ENCODE measurements at places on chromosomes 2 and 18. TPM values are rescaled to one million over a fixed set of nuclear protein-coding genes. Genes with fewer than 3 reads are reported as not detected.

Gene PLEKHH2
- total RNA-seq, result 27.5 TPM

- H3K27me3 ChIP-seq, result no peaks in the 10 kb centered on the region
- no peak overlapping the region for H3K4me3 ChIP-seq
- H3K4me1 ChIP-seq, result no peaks in the 10 kb centered on the region
- H3K27ac ChIP-seq, result no peak overlapping the region
Measured at GRCh38 chr2:25497229-25497917, 155.6 kb upstream of the DNMT3A start.

GRCh38 chr18:25563816-25564683, 212.1 kb upstream of the ZNF521 start:
- H3K27ac ChIP-seq, result no peak overlapping the region
- DNase-seq, result no peak
- H3K27me3 ChIP-seq, result no peaks in the 10 kb centered on the region
- no peaks in the 10 kb centered on the region for H3K4me1 ChIP-seq

DNA sequence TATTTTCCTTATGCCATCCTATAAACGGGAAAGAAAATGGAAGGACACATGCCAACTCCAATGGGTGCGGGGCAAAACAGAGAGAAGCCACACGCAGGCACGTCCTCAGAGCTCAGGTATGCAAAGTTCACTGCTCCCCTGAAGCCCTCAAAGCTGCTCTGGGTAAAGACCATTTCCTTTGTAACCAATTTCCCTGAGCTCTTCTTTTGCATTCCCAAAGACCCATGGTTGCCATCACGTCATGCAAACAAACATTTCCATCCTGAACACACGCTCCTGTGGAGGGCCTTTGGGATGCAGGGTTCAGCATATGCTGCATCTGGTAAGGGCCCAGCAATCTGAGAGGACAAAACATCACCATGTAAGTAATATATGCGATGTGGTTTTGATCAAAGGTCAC, 69.4 kb downstream of the EMILIN2 start:
- no peak overlapping the region for H3K4me3 ChIP-seq
- peaks cover 17% of the 10 kb centered on the region for H3K4me1 ChIP-seq
- H3K27ac ChIP-seq, result peak overlapping the region; percentile 29
- no peaks in the 10 kb centered on the region for H3K27me3 ChIP-seq

DNA sequence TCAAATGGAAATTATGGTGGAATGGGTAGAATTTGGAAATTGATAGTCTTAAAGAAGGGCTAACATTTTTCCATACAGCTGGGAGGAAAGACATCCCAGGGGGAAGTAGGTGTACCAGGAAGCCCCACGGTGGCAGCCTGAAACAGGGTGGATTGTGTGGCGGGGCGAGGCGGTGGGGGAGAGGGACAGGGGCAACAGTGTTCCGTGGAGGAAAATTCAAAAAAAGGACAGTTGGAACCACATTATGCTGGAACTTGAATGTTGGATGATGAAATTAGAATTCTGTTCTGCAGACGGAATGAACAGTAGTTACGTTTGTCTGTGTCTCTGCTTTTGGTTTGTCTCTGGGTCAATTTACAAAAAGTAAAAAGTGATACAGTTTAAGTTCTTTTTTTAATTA, 10.6 kb upstream of the CIB4 start:
- no peaks in the 10 kb centered on the region for H3K36me3 ChIP-seq
- H3K27me3 ChIP-seq, result no peaks in the 10 kb centered on the region
- peak overlapping the region; percentile 60 for H3K27ac ChIP-seq
- H3K4me1 ChIP-seq, result peaks cover 35% of the 10 kb centered on the region
- no peak overlapping the region for H3K4me3 ChIP-seq
- DNase-seq, result no peak

Gene MEIS1
- total RNA-seq, result 80.5 TPM

DNA sequence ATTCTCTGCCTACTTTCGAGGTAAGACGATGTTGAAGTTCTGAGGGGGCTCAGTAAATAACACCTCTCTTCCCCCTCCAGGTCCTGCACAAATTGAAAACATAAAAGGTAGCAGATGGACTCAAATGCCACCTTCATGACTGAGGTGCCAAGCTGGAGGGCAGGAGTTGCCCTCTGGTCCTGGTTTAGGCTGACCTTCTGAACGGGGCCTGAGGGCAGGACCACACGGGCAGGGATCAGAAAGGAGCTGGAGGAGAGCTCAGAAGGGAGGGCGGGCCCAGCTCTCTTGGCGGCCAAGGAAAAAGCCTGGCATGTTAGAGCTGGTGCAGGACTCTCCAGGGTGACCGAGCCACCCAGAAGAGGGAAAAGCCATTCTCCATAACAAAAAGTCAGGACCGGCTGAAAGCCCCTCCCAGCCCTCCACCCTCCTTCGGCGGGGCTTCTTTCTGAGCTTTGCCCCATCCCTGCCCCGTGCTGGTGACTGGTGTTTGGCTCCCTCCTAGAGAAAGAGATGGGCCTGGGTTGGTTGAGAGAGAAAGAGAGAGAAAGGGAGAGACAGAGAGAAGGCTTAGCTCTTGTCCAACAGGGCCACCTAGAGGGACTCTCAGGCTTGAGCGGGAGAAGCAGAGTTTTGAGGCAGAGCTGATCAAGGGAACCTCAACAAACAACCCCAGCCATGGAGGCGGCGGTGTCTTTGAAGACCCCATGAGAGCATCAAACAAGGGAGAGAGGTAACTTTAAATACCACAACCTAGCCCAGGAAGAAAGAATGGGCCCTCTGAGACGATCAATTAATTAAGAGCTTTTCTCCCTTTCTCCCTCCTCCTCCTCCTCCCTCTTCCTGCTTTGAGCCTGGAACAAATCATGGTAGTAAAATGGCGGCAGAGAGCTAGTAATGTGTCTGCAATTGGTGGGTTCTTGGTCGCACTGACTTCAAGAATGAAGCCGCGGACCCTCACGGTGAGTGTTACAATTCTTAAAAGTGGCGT, 50.8 kb downstream of the WIPF1 start:
- no peaks in the 10 kb centered on the region for H3K4me1 ChIP-seq
- no peaks in the 10 kb centered on the region for H3K27me3 ChIP-seq
- H3K4me3 ChIP-seq, result no peak overlapping the region
- H3K27ac ChIP-seq, result no peak overlapping the region
- H3K36me3 ChIP-seq, result no peaks in the 10 kb centered on the region
- no peak for DNase-seq

DNA sequence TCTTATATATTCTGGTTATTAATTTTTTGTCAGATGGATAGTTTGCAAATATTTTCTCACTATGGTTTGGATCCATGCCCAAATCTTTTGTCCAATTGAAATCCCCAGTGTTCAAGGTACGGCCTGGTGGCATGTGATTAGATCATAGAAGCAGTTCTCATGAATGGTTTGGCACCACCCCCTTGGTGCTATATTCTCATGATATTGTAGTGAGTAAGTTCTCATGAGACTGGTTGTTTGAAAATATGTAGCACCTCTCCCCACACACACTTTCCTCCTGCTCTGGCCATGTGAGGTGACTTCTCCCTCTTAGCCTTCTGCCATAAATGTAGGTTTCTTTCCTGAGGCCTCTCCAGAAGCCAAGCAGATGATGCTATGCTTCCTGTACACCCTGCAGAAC, 107.7 kb upstream of the KYNU start:
- DNase-seq, result no peak
- H3K27ac ChIP-seq, result no peak overlapping the region
- H3K4me1 ChIP-seq, result no peaks in the 10 kb centered on the region
- no peaks in the 10 kb centered on the region for H3K27me3 ChIP-seq

DNA sequence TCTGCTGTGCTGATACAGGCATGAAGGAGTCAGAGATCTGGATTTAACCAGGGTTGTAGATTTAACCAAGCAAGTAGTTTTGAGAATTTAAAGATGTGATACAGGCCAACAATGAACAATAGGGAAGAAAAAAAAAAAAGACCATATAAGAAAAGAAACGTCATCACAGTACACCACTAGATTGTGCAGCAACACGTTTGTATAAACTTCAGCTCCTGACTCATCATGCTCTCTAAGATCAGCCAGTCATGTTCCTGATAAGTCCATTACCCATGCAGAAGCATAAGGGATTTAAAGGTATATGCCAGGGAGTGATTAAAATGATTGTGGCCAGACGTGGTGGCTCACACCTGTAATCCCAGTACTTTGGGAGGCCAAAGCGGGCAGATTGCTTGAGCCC, 22.3 kb upstream of the ERICH2 start:
- no peaks in the 10 kb centered on the region for H3K4me1 ChIP-seq
- H3K27me3 ChIP-seq, result no peaks in the 10 kb centered on the region
- no peak overlapping the region for H3K27ac ChIP-seq
- H3K36me3 ChIP-seq, result no peaks in the 10 kb centered on the region

Measured in vagina (tissue), 2 donors.